Activated CD4-positive, CD25-positive, alpha-beta regulatory T cell treated with anti-CD3 and anti-CD28 coated beads, Interleukin-2, amount 50 U/mL, for 24 hours (primary cell): ENCODE measurements at places on chromosomes 5 and 9.

DNA sequence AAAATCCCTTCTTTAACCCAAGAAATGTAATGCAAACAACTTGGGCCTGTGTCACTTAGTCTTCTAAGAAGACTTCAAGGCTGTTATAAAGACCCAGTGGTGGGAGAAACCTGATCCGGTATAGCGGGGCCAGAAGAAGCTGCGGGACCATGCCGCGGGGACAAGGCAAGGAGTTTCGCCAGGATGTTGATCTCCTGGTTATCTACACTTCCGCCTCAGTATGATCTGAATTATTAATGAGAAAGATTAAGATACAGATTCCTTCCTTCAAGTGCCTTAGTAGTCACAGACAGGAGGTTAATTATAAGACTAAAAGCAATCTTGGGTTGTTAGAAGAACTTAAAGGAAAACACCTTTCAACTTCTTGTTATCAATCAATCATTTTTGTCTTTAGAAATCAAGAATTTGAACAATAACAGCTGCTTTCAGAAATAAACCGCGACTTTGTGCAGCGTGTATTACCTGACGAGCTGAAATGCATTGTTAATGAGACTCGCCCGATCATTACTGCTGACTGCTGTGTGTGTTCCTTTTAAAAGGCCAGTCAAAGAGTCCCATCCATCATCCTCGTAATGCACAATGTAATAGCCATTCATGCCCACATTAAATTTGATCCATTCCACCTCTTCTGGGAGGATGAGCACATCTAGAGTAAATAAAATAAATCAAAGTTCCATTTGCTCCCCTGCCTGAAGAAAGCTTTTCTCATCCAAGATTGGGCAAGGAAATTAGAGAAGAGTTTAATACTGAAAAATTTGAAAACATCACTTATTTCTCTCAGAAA lies 22.2 kb downstream of the ERAP1 start:
- ATAC-seq: no peak

DNA sequence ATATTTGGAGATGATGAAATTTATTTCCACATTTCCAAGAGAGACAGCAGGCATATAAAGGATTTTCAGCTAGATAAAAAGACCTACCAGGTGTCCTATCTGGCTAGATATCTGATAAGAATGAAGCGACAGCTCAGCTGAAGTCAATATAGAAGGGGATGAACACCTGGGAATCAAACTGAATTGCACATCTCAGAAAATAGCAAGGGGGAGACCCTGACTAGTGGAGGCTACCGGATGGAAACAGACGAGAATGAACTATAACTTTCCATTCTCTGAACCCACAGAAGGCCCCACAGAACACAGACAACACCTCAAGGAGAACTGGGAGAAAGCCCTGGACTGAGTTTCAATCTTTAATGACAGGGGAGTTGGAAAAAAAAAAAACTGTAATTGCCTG lies 51.1 kb downstream of the CPLANE1 start:
- ATAC-seq: no peak

- ATAC-seq: peak; percentile 73
Measured at GRCh38 chr9:92706218-92706940, 36.4 kb upstream of the IPPK start.

DNA sequence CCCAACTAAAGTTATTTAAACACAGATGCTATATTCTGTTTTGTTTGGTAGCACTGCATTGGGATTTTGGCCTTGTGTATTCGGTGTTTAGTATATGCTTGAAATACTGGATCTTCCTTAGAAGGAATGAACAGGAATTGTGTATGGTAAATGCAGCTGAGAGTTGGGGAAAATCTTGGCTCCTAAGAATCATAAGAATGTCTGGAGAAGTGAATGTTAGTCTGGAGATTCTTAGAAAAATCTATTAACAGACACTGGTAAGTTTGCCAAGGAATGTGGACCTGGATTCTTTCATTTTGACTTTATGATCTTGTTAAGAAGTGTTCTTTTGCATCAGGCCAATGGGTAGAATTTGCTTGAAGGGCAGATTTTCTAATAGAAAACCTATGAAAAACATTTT lies 38.9 kb downstream of the SNX30 start:
- no peak for ATAC-seq

DNA sequence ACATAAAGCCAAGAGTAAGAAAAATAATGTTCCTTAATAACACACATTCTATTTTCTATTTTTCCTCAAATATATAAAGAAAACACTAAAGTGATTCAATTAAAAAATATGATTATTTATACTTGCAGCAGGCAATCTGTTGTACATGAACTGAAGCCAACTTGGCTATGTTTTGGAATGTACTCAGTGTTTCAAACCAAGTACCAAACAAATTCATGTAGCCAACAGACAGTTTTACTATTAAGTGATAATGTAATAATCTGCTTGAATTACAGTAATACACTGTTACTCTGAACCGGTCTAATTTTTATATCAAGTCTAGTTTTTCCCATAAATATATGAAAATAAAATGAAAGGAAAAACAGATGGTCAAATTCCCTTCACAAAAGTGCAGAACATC lies 58.0 kb downstream of the CEP120 start:
- no peak for ATAC-seq

DNA sequence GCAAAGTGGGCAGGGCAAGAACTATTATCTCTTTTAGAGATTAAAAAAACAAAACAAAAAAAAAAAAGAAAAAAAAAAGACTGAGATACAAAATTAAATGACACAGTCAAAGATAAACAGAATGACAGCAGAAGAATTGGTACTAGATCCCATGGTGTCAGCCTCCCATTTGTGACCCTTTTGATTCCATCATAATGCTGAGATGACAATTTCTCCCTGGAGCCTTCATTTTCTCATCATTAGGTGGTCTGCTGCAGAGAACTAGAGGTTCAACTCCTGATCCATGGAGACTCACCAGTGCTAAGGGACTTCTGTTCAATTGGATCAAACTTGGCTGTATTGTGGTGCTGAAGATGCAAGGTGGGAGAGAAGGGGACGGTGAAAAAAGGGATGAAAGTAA lies 123.5 kb upstream of the SPDL1 start:
- ATAC-seq: no peak

- ATAC-seq: no peak
Measured at GRCh38 chr5:142875936-142876335, 105.8 kb downstream of the ARHGAP26 start.

DNA sequence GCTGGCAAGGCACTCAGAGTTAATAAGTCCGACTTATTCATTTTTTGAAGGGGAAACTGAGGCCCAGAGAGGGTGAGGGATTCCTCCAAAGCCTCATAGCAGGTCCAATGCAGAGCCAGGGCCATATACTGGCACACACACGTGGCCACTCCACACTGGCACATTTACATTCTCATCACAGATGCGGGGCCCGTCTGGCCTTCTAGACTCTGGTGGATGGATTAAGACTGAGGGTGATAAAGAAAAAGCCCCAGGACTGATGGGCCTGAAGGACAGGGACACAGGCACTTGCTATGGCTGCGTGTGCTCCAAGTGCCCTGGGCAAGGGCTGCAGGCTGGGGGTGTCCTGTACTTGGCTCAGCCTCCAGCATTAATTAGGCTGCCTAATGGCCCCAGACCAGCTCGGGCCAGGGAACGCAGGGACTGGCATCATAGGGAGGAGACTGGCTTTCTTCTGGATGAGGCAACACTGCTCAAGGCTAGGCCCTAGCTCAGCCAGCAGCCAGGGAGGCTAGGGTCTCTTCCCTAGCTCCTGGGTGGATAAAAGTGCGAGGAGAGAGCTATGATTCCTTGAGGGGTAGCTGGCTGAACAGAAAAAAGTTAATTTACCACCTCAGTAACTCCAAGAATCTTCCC lies 28.5 kb upstream of the CSF1R start:
- ATAC-seq: no peak

- no peak for ATAC-seq
Measured at GRCh38 chr9:80951675-80952074, 737.7 kb downstream of the TLE1 start.

- no peak for ATAC-seq
Measured at GRCh38 chr5:41517909-41518308, 7.5 kb upstream of the PLCXD3 start.

- ATAC-seq: no peak
Measured at GRCh38 chr9:69455311-69455710, 130.3 kb downstream of the ENTREP1 start.

- no peak for ATAC-seq
Measured at GRCh38 chr9:21505425-21506179, 23.5 kb upstream of the IFNE start.

DNA sequence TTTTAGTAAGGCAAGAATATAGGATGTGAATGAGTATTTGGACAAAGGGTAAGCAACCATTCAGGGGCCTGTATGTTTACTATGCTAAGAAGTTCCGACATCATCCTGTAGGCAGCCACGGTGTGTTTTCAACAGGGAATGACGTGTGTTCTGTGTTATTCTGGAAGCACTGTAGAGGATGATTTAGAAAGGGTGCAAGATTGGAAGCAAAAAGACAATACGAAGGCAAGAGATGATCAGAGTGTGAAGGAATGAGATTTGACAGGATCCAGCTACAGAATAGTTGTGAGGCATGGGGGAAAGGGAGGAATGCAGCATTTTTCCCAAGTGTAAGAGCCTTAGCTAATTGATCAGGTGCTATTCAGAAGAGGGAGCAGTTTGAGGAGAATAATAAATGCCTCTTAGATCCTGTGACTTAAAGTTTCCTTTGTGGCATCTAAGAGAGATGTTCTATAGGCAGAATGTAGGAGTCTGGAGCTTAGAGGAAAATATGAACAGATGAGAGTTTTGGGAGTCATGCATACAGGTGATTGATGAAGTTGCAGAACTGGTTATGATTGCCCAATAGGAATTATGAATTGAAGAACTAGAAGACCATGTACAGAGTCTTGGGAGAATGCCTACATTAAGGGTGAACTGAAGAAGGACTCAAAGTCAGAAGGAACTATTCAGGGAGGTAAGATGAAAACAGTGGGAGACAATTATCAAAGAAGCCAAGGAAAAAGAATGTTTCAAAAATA lies 2.5 kb downstream of the SMC5 start:
- no peak for ATAC-seq

GRCh38 chr5:102794047-102794446 lies 38.9 kb downstream of the PAM start:
- ATAC-seq: no peak
